ENCODE measurements at places on chromosomes 1 and 21.
A peak's percentile ranks its signal among the peaks of the same experiment; 100 is the strongest.

GRCh38 chr1:165912638-165913037 lies 85.2 kb downstream of the UCK2 start:
- no peak for DNase-seq

- no peak for DNase-seq
Measured at GRCh38 chr21:32082466-32082865, 196.4 kb downstream of the MIS18A start.

DNA sequence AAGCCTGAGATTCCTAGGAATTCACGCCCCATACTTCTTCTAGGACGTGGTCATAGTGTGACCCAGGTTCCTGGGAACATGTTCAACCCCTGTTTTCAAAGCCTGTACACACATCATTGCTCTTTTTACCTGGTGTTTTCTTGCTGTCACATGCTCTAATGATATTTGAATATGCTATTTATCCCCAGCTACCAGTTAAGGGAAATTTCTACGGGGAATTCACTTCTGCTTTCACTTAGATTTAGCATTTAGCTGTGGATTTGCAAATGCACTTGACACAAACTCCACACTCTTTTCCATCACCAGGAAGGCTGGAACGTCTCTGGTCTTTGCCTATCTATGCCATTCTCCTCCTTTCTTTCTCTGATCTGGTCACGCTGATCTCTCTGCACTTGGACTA lies 11.3 kb upstream of the SAMSN1 start:
- no peak for DNase-seq

GRCh38 chr1:200938955-200939354 lies 44.3 kb downstream of the INAVA start:
- DNase-seq: no peak

- DNase-seq: no peak
Measured at GRCh38 chr1:236716160-236716559, 29.9 kb downstream of the ACTN2 start.

GRCh38 chr1:161214369-161214768 lies 726 bp upstream of the FCER1G start:
- DNase-seq: no peak

DNA sequence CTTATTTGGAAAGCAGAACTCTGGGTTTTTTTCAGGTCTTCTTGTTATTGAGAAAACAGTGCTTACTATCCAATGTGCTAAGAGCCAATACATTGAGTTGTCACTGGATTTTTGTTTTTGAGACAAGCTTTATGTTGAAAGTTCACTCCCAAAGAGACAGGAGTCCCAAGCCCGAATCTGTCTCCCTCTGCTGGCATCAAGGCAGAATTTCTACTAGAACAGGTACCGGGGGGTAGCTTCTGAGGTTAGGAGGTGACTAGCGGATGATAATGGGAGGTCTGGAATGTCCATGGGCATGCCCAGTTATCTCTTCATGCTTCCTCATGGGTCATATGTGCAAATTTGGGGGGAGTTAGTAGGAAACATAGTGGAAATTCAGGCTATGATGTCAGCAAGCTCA lies 25.1 kb downstream of the ZNF124 start:
- no peak for DNase-seq

GRCh38 chr1:18010945-18011344 lies 96.7 kb upstream of the IGSF21 start:
- no peak for DNase-seq

DNA sequence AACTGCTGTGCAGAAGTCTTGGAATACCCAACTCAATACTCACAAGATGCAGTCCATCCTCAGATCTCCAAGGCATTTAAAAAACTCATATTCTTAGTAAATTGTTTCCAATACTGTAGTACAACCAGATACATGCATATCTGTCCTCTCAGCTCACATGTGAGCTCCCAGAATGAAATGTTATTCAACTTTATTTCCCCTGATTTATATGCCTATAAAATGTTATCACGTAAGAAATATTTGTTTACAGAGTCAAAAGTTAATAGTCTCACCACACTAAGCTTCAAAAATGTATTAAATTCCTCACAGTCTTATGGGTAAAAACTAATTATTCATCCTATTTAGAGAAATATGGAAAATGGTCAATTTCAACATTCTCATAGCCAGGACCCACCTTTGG lies 56.6 kb downstream of the LTN1 start:
- DNase-seq: no peak

GRCh38 chr1:18466676-18467075 lies 14.1 kb upstream of the KLHDC7A start:
- no peak for DNase-seq

DNA sequence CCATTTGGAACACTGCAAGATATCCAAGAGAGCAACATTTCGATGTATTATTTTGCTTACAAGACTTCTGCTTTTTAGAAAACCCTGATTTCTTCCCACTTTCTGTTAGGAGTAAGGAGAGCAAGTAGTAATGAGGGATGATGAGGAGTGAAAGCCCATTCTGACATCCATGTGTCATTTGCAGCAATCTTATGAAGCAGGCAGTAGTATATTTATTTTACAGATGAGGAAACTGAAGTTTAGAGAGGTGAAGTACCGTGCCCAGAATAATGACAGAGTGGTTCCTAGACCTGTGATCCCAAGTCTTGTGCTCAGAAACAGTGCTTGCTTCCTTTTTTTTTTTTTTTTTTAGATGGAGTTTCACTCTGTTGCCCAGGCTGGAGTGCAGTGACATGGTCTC lies 7.1 kb upstream of the ZSCAN20 start:
- no peak for DNase-seq

DNA sequence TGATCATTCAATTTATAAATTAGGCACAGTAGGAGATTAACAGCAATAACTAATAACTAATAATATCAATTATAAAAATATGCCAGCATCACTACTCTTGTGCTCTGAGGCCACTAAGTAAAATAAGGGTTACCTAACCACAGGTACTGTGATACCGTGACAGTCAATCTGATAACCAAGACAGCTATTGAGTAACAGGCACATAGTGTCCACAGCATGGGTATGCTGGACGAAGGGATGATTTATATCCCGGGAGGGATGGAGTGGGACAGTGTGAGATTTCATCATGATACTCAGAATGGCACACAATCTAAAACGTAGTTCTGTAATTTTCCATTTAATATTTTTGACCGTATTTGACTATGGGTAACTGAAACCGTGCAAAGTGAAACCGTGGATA lies 39.4 kb downstream of the CD46 start:
- no peak for DNase-seq

DNA sequence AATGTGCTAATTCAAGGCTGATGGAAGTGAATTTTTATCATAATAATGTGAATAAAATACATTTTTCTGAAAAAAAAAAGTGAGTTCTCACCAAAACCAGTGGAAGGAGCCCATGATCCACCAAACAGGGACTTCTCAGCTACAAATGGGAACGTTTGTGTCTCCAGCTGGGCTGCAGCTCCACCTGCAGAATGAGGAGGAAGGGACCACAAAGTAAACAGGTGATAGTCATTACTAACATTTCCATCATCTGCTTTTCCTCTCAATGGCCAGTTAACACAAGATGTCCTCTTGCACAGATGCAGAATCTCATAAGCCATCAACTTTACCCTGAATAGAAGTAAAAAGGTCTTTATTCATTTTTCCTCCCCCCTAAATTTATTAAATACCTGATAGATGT lies 246.2 kb downstream of the MRPL39 start:
- DNase-seq: no peak

DNA sequence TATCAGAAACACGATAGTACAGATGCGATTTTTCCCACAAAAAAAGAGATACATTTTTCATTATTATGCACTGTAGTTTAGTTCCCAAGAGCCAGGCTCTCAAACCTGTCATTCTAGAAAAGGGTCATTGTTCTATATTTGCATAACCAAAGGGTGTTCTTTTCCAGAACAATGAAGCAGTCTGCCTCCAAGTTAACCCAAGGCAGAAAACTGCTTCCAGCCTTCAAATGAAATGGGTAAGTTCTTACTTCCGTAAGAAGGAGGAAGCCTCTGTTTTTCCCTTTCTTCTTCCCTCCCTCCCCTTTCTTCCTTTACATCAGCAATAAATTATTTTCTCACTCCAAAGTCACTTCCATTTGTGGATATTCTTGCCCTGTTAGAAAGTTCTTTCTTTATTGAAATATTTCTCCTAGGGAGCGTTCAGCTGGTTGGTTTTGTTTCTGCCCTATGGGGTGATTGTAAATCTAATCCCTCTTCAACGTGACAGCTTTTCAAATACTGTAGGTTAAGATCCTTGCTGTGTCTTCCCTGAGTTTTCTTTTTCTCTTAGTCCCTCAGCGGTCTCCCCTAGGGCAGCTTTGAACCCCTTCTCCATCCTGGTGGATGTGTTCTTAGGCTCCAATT lies 77.3 kb upstream of the PTGFRN start:
- DNase-seq: no peak

DNA sequence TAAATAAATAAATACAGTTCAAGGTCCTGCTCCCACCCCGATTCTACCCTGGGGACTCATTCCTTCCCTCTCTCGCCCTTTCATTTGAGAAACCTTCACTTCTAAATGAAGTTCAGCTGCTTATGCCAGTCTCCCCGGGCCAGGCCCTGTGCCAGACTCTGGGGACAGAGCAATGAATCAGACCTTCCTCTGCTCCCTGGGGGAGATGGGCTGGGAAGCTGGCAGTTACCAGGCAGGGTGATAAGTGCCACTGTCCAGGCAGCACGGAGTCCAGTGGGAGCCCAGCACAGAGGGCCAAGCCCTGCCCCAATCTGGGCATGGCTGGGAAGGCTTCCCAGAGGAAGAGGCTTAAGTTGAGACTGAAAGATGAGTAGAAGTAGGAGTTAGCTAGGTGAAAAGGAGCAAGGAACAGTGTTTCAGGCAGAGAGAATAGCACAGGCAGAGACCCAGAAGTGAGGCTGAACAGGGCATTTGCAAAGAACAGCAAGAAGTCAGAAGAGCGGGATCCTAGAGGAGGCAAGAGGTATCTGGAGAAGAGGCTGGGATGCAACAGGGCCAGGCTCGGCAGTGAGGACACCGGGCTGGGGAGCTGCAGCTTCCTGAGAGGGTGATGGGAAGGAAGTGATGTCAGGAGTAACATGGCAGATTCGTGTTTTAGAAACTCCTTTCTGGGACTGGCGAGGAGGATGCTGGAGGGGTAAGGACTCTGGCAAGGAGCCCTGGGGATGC lies 13.5 kb downstream of the KCNQ4 start:
- no peak for DNase-seq

GRCh38 chr1:213327017-213327667 lies 276.1 kb downstream of the RPS6KC1 start:
- DNase-seq: peak; percentile 10

DNA sequence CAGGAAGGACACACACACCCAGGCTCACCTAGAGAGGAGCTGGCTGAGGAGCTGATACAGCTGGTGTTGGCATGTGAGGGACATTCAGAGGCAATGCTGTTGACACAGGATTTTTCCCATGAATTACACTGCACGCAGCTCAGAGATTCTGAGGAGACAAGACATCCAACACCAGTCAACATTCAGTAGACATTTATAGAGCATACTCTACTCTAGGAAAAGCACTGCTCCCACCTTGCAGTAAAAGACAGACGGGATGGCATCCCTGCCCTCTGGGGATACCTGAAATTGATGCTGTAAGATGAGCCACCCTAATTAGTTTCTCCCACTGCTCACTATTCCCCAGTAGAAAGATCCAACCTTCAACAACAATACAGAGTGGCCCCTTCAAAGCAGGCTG lies 5.1 kb downstream of the LYPD8 start:
- DNase-seq: no peak

GRCh38 chr1:24154215-24154614 lies 11.3 kb upstream of the IL22RA1 start:
- DNase-seq: no peak

- DNase-seq: no peak
Measured at GRCh38 chr21:16711757-16712156, 801.1 kb upstream of the CXADR start.

- no peak for DNase-seq
Measured at GRCh38 chr1:83747853-83748482, 251.0 kb downstream of the TTLL7 start.

DNA sequence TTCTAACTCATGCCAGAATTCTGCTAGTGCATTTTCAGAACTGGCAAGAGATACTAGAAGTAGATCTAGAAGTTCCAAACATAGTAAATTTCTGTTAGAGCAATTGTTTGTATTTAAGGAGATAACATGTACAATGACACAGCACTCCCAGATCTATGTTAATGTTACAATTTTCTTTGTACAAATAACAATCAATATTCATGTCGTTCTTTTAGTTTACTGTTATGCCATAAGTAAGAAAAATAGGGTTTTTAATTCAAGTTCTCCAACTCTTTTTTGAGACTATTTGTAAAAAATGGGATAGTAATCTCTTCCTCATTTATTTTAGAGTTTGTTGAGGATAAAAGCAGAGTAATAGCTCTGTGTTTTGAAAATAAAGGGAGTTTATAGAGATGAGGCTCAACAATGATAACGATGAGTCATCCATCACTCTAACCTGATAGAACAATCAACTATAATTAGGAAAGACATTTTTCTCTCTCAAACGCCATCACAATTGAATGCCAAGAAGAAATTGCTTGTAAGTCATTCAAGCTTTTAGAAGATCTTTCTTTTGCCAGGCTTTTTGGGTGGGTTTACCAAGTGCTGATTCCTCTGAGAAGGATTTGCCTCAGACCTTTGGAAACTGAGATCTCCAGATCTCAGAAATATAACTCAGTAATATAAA lies 638 bp downstream of the CD84 start:
- no peak for DNase-seq

DNA sequence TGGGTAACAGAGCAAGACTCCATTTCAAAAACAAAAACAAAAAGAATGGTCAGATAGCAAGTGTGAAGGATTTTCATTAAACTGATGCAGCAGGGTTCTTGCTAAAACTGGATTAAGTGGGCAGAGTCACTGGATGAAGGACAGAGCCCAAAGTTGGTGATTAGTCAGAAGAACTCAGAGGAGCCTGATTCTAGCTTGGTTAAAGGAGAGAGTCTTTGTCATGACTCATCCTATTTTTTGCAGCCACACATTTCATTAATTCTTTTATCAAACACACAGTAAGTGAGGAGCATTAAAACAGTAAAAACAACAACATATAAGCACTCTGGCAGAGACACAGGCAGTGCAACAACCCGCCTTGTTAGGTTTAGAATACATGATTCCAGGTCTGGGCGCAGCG lies 56.0 kb upstream of the EDARADD start:
- no peak for DNase-seq

DNA sequence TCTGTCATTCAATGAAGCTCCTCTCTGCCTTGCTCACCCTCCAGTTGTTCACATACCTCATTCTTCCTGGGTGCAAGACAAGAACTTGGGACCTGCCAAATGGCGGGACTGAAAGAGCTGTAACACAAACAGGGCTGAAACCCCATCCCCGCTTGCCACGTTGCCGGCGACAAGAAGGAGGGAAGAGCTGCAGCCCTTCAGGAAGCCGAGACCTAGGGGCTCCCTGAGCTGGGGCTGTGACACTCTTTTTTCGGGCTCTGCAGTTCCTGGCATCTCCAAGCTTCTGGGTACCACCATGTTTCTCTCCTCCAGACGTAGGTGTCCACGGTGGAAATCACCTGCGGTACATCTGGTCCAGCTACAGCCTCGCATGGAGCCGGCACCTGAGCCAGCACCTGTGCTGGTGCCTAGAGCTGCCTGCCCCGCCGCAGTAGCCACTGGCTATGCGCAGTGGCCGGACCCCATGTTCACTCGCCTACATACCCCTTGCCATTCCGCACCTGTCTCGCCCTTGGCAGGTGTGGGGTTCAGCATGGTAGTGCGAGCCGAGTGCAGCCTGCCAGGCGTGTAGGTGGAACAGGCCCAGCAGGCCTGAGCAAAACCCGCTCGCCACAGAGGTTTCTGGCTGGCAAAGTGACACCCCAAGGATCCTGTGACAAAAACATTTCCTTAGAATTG lies 367.0 kb upstream of the NEGR1 start:
- DNase-seq: no peak

- no peak for DNase-seq
Measured at GRCh38 chr1:245188403-245188802, 33.6 kb downstream of the KIF26B start.

GRCh38 chr1:4660917-4661594 lies 6.6 kb downstream of the AJAP1 start:
- no peak for DNase-seq
